Hepatocyte (in vitro differentiated cells): ENCODE measurements at places on chromosomes 16 and 17.

DNA sequence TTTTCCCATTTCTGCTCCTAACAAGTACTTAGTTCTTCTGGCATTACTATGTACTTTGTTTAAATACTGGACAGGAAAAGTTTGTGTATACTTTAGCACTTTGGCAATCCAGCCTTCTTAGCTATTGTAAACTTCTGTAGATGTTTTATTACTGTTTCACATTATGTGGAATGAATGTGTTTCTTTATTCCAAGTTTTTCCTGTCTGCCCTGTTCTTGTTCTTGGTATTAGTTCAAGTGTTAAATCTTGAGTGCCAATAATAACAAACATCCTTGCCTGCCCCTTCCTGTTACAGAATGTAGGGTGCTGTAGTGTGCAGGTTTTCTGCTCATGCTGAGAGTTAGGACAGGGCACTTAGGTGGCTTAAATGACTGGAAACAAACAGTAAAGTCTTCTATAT lies 7.3 kb upstream of the CAPNS2 start:
- peak; percentile 10 for DNase-seq

GRCh38 chr17:31202968-31203367 lies 94.1 kb downstream of the OMG start:
- DNase-seq = no peak

- DNase-seq = no peak
Observed at GRCh38 chr17:76524598-76525512, 12.7 kb downstream of the CYGB start.

GRCh38 chr16:74439685-74440084 lies 18.4 kb upstream of the CLEC18B start:
- DNase-seq = no peak

DNA sequence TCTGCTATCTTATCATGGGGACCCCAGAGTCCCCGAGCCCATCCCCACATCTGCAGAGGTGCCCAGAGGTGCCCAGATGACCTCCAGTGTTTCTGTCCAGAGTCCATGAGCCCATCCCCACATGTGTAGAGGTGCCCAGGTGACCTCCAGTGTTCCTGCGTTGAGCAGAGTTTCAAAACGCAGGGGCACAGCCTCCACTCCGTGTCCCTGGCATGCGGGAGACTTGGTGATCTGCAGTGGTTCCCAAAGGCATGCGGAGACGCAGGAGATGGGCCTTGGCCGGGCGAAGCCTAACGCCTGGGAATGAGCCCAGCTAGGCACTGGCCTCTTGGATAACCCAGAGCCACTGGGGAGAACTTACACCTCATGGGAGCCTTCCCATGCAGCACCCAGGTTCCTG lies 41.3 kb downstream of the COX4I1 start:
- DNase-seq = no peak

DNA sequence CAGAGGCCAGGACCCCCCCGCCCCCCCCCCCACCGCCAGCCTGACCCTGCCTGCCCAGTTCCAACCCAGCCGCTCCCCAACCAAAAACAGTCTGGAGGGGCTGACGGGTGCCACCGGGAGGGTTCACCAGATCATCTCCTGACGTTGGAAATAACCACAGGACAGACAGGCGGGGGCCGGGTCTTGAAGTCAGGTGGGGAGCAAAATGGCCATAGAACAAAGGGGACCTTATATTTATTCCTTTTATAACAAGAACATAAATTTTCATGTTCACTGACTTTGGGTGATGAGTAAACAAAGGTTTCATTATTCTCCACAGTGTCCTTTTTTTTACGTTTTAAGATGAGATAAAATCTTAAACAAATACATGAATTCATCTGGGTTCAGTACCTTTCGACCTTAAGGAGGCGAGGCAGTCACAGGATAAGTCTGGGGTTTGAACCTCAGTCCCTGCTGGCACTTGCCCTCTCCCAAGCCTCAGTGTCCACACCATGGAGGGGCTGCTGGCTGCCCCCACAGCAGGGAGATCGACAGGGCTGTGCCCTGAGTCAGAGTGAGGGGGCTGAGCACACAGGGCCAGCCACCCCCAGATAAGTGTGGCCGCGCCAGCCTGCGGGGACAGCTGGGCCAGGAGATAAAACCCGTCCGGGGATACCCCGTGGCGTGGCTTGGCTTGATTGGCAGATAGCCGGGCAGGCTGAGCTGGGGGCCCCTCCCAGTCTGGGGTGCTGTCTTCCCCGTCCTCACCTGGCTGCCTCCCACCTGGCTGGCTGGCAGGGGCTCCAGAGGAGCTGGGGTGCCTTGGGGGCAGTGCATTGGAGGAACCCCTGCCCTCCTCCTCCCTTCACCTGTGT lies 15.0 kb downstream of the SLC7A5 start:
- DNase-seq = peak; percentile 68

GRCh38 chr17:19978805-19979211 lies 1.2 kb upstream of the AKAP10 start:
- no peak for DNase-seq

DNA sequence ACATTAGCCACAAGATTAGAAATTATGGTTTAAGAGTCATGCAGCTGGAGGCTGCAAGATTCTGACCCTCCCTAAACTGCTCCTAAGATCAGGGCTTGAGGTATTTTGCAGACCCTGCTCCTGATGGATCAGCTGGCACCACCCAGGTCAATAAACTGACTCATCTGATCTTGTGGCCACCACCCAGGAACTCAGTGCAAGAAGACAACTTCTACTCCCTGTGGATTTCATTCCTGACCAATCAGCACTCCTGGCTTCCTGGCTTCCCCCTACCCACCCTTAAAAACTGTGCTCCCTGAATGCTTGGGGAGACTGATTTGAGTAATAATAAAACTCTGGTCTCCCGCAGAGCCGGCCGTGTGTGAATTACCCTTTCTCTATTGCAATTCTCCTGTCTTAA lies 25.0 kb upstream of the MILR1 start:
- DNase-seq = no peak
